ENCODE measurements at places on chromosomes 1 and 21. TPM values are rescaled to one million over a fixed set of nuclear protein-coding genes. Genes with fewer than 3 reads are reported as not detected.
A peak's percentile ranks its signal among the peaks of the same experiment; 100 is the strongest.

- no peak overlapping the region for H3K4me3 ChIP-seq
- H3K27ac ChIP-seq = no peak overlapping the region
Observed at GRCh38 chr1:188689542-188689941, 1788.1 kb downstream of the BRINP3 start.

DNA sequence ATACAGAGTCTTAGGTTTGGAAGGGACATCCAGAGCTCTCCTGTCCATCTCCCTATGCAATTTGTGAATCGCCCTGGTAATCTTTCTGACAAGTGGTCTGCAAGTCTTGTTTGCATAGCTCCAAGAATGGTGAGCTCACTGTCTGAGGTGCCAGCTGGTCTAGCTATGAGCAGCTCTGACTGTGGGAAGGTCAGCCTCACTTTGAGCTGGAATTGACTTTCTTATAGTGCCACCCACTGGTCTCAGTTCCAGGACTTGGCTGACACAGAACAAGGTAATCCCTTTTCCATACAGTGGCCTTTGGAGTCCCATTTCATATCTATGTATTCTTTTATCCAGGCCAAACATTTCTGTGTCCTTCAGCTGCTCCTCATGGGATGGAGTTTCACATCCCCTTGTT lies 95.6 kb upstream of the C8B start:
- H3K4me3 ChIP-seq = no peak overlapping the region
- no peaks in the 10 kb centered on the region for H3K4me1 ChIP-seq
- H3K27ac ChIP-seq = no peak overlapping the region
- H3K36me3 ChIP-seq = no peaks in the 10 kb centered on the region
- DNase-seq = no peak
- no peaks in the 10 kb centered on the region for H3K27me3 ChIP-seq

- H3K36me3 ChIP-seq = no peaks in the 10 kb centered on the region
- peak overlapping the region; percentile 85 for H3K4me3 ChIP-seq
- DNase-seq = peak; percentile 69
- no peak overlapping the region for H3K27ac ChIP-seq
Observed at GRCh38 chr1:65254320-65255034, 54.9 kb upstream of the DNAJC6 start.

- no peaks in the 10 kb centered on the region for H3K4me1 ChIP-seq
- no peak overlapping the region for H3K27ac ChIP-seq
- H3K36me3 ChIP-seq = no peaks in the 10 kb centered on the region
- H3K4me3 ChIP-seq = no peak overlapping the region
- no peaks in the 10 kb centered on the region for H3K27me3 ChIP-seq
Observed at GRCh38 chr1:112114540-112114939, 125.1 kb upstream of the KCND3 start.

DNA sequence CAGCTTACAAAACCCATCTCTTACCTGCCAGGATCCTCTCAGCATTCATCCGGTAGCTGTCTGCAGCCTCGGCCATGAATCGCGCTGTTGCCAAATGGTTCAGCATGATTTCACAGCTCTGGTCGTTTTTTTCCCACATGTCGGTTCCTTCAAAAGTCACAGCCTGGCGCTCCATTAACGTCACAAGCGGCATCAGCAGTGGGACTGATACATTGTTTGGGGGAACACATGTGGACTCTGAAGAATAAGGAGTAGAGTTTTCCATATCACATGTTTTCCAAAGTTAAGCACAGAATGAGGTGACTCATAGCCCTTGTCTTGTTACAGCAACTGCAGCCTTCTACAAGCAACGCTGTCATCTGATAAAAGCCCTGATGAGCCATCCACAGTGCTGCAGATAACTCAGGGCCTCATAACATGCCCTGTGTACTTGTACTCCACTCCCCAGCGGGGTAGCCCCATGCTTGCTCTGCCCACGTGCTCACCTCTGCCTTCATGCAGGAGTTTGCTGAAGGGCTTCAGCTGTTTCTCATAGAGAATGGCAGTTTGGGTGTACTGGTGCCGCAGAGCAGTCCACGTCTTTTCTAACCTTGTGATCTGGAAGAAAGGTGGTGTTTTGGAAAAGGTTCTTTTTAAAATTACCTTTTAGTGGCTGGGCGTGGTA lies 114.2 kb downstream of the BCAR3 start:
- H3K36me3 ChIP-seq = no peaks in the 10 kb centered on the region
- H3K4me3 ChIP-seq = no peak overlapping the region
- DNase-seq = no peak
- H3K27ac ChIP-seq = no peak overlapping the region
- H3K27me3 ChIP-seq = no peaks in the 10 kb centered on the region
- no peaks in the 10 kb centered on the region for H3K4me1 ChIP-seq

- no peak overlapping the region for H3K4me3 ChIP-seq
- H3K27me3 ChIP-seq = no peaks in the 10 kb centered on the region
- no peak overlapping the region for H3K27ac ChIP-seq
- no peak for DNase-seq
- peaks cover 44% of the 10 kb centered on the region for H3K36me3 ChIP-seq
Observed at GRCh38 chr1:228148935-228149405, 760 bp upstream of the GJC2 start.

TNFAIP8L2 gene
- total RNA-seq = 38.8 TPM
